ENCODE measurements at places on chromosomes 12 and 14. TPM values are rescaled to one million over a fixed set of nuclear protein-coding genes. Genes with fewer than 3 reads are reported as not detected.

The GALNT6 gene
- 48.2 TPM for total RNA-seq

The CARMIL3 gene
- 0.98 TPM for total RNA-seq

The ARHGAP9 gene
- total RNA-seq, result 11.1 TPM

The EEA1 gene
- 27.2 TPM for total RNA-seq

The EP400 gene
- total RNA-seq, result 24.4 TPM

The SELPLG gene
- 16.6 TPM for total RNA-seq

The OAS2 gene
- 9.5 TPM for total RNA-seq

The NKX2-1 gene
- not detected for total RNA-seq

The PPP1CC gene
- 135 TPM for total RNA-seq

The RABGGTA gene
- total RNA-seq, result 24.8 TPM

The VDR gene
- 41.7 TPM for total RNA-seq

GRCh38 chr12:32031109-32031508 lies 71.9 kb downstream of the RESF1 start:
- no peak for DNase-seq

- no peak for DNase-seq
Measured at GRCh38 chr12:120514002-120514401, 15.0 kb downstream of the COQ5 start.

GRCh38 chr14:64721391-64721791 lies 17.2 kb downstream of the PLEKHG3 start:
- DNase-seq, result peak; percentile 58

DNA sequence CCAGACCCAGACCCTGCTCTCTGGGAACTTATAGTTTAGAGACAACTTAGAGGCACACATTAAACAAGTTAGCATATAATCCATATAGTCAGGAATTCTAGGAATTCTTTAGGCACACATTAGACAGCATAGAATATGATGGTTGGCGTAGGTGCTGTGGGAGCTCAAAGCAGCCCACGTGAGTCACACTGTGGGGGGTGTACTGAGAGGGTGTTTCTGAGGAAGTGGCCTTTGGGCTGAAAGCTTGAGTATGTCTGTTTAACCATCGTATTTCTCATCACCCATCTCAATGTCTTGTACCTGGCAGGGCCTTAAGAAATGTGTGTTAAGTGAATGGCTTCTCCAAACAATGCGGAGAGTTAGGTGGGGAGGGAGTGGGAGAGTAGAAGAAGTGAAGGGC lies 67.2 kb downstream of the TMEM30B start:
- DNase-seq, result no peak

DNA sequence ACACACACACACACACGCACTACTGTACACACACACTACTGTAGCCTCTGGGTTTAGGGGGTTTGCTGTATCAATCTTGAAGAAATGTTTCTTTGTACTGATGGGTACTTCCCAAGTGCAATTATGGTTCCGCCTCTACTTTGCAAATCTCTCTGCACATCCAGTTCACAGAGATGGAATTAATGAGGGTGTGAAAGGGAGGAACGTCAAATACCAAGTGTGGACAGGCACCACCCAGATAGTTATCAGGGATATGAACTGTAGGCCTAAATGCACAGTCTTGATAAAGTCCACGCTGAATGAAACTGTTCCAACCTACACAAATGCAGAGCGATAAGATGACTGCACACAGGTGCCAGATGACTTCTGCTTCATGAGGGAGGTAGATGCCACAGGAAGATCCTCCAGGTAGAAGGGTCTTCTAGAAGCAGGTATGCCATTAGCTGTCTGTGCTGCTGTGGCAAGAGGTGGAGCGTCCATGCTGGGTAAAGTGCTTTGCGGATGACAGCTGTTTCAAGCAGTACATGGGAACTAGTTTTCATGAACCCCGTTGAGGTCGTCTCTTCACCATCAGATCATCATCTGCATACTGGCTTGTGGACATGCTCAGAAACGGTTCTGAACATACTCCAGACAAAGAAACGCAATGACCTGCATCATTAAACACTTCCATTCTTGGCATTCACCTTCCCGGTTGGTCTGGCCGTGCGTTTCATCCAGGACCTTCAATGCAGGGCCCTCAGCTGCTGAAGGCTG lies 314.3 kb upstream of the RTL1 start:
- DNase-seq, result no peak

GRCh38 chr12:92019491-92020277 lies 126.0 kb downstream of the BTG1 start:
- no peak for DNase-seq

- DNase-seq, result no peak
Measured at GRCh38 chr12:91309450-91309849, 126.8 kb upstream of the DCN start.

DNA sequence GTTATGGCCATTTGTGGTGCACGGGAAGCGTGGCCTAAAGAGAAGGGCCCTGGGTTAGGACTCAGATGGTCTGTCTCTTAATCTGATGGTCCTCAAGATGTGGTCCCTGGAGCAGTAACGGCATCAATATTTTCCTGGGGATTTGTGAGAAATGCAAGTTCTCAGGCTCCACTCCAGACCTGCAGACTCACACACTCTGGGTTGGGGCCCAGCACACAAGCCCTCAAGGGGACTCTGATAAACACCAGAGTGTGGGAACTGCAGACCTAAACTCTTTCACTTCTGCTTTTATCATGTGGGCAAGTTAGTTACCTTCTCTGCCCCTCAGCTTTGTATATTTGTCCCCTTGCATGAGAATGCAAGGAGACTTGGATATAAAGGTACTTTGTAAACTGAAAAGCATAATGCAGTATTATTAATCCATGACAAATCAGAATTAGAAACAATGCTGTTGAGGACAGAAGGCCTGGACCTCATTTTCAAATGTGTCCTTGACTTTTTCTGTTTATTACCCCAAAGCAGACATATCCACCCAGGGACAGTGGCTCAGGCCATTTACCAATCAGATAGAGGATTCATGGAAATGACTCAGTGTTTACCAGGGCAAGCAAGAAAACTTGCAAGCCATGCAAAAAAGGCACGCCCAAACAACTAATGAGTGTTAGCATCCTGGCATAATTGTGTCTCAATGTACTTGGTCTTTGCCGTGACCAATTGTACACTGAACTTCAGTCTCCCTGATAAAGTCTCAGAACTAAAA lies 157.0 kb downstream of the ASCL1 start:
- no peak for DNase-seq

- DNase-seq, result no peak
Measured at GRCh38 chr12:16352481-16352880, 5.0 kb downstream of the MGST1 start.

DNA sequence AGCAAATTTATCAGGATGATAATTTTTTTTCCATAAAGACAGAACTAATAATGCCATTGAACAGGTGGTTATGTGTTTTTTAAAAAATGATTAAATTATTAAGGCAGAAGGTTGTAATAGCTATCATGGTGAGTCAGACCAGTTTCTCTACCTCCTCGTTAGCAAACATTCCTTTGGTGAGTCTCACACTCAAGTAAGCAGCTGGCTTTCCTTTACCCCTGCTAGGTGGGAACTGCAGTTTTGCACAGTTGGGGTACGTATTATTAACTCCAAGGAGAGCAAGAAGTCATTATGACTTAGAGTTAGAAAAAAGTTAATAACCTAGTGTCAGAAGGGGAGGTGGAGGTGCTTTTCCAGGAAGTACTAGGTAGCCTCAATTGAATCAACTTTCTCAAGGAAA lies 165.3 kb downstream of the SNAPC1 start:
- no peak for DNase-seq

- DNase-seq, result no peak
Measured at GRCh38 chr14:76236172-76237130, 84.7 kb downstream of the GPATCH2L start.

DNA sequence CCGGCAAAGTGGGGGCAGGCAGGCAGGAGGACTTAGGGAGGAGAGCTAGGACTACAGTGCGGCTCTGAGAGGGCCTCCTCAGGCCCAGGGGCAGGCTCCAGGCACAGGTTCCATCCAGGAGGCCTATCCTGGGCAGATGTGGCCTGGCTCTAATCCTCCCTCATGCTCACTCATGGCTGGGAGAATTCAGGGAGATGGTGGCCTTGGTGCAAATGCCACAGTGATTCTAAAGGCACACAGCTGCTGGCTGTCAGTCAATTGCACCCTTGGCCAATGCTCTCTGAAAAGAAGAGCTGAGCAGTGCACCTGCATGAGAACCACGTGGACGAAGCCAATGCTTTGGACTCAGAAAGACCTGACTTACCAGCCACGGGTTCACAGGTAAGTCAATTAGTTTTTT lies 89.6 kb downstream of the C12orf75 start:
- no peak for DNase-seq

DNA sequence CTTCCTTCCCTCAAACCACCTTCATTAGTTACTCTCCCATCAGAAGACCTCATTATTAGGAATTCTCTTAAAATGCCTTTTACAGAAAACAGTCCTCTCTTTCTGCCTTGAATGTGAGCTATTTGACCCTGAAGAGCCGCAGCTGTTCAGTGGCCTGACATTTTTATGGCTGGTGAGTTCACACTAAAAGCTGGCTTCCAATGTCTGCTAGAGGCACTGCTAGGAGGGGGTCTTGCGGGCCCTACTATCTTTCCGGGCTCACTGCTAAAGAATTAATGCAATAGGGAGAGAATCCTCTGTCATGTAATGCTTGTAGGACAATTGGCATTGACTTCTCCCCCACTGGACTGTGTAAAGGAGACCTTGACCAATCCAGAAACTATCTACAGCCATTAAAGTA lies 87.7 kb downstream of the GPR135 start:
- DNase-seq, result no peak

DNA sequence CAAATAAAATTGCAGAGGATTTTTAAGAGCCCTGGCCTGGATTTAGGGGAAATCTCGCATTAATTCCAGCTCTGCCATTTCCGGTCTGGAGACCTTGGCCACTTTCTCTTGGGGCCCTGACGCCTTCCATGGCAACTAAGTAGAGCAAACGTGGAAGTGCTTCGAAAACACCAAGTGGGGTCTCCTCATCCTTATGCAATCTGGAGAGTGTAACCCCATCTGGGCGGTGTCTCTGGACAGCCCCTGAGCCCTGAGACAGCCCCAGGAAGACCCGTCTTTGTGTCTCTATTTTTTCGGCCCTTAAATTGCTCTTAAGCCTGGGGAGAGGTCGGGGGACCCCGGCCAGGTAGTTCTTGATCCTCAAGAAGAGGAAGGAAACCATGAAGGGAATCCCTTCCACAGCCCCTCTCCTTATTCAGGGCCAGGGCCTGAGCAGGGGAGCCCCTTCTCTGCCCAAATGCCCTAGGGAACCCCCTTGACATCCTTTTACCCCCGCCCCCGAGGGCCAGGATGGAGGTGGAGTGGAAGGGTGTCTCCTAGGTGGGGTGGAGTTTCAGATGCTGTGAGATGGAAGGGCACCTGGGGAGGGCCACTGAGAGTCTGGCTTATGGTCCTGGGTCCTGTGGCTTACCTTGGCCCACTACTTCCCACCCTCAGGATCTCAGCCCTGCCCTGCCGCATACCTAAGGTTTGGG lies 17.6 kb upstream of the NR4A1 start:
- no peak for DNase-seq

- no peak for DNase-seq
Measured at GRCh38 chr12:24797901-24798300, 151.0 kb downstream of the BCAT1 start.

DNA sequence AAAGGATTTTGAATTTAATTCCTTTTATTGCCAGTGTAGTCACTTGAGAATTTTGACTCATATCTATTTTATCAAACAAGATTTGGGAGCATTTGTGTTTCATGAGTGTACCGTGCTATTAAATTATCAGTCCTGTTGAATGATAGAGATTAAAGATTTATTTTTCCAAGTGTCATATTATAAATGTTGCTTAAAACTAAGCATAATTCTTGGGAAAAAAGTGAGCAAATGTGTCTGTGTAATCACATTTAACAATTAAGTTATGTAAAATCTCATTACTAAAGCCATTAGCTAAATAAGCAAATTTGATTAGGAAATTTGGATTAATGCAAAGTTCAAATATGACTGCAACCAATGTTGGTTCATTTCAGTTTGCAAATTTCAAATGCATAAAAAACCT lies 266.7 kb downstream of the TMTC2 start:
- DNase-seq, result no peak

- DNase-seq, result no peak
Measured at GRCh38 chr12:2225696-2226095, 172.9 kb downstream of the CACNA1C start.

GRCh38 chr12:30796313-30796780 lies 41.6 kb upstream of the CAPRIN2 start:
- DNase-seq, result no peak

DNA sequence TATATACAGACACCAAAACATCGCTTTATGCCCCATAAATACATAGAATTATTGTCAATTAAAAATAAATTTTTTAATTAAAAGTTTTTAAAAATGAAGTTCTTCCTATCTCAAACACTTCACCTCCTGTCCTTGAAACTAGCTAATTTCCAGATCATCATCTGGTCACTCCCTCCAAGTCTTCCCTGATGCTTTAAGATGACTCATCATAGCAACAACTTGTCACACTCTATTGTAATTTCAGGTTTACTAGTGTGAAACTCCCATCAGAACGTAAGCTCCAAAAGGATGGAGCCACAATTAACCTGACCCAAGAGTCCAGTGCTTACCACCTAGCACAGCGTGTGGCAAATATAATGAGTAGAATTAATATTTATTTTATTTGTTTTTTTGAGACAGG lies 16.3 kb downstream of the GXYLT1 start:
- no peak for DNase-seq

DNA sequence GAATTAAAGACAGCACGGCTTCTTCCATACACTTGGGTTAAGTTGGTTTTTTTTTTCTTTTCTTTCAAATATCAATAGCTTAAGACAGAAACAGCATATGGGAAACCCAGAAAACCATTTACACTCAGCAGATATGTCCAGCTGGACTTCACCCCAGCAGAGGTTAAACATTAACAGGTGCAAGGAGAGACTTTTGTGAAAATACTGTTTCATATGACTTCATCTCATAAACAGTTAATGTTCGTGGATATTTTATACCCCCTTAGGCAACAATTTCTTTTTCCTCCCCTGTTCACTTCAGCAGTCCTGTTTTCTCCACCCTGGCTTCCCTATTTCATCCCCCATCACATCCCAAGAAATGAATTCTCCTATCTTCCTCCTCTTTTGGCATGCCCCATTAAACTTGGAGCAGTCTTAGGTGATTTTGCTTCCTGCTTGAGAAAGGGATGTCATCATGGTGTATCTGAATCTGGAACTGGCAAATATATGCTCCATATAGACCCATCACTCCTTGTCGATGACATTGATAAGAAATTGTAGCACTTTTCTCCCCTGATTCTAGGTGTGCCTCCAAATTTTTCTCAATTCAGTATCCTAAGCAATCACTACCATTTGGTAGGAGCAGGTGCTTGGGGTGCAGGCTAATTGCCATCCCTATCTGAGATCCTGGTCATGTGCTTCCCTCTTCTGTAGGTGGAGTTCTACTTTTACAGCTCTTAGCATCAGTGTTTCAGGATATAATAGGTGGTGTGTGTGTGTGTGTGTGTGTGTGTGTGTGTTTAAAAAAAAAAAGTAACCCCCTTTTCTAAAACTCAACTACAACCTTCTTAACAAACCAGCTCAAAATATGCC lies 67.9 kb downstream of the BMP4 start:
- no peak for DNase-seq

- DNase-seq, result no peak
Measured at GRCh38 chr12:101637936-101638335, 43.2 kb downstream of the MYBPC1 start.

- no peak for DNase-seq
Measured at GRCh38 chr12:53205747-53206419, 1.2 kb downstream of the ITGB7 start.
